Right lobe of liver (tissue), 6 donors: ENCODE measurements at places on chromosomes 12 and 14. TPM values are rescaled to one million over a fixed set of nuclear protein-coding genes. Genes with fewer than 3 reads are reported as not detected.
A peak's percentile ranks its signal among the peaks of the same experiment; 100 is the strongest.

DNA sequence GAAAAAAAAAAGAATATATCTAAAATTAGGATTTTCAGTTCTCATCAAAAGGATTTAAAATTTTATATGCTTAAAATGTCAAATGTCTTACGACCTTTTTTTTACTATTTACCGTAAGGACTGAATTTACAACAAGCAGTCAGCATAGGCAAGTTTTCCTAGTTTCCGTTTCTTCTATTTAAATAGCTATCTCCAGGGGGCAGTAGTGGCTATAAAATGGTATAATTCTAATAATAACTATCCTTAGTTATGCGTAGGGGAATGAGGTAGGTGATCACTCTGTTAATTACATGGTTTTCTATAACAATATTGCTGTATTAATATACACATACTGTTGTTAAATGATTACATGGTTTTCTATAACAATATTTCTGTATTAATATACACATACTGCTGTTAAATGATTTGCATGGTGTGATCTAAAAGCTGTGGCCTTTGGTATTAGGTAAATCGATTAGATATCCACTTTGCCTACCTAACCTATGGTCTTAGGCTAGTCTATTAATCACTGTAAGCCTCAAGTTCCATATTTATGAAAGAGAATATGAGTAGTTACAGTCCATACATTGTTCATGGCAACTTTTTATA lies 217.7 kb upstream of the PDZRN4 start:
- no peak for DNase-seq

DNA sequence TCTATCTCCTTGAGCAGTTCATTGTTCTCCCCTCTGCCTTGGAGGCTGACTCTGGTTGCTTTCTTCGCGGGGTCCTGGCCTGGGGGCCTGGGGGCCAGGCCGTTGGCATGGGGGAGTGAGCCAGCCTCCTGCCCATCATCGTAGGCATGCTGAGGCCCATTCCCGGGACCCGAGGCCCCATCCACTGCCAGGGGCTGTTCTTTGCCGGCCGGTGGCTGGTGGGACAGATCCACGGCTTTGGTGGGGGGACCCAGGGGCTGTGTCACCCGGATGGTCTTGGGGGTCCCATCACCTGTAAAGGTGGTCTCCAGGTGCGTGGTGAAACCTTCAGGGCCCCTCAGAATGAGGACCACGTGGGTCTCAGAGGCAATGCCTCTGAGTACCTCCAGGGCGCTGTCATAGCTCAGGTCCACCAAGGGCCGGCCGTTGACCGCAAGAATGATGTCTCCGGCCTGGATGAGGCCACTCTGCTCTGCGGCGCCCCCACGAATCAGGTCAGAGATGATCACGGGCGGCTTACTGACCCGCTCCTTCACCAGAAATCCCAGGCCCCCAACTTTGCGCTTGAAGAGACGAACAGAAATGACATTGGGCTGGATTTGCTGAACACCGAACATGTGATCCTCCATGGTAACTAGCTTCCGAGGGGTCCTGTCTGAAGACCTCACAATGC lies 30.8 kb downstream of the NOS1 start:
- DNase-seq = no peak

RPL10L gene
- not detected for total RNA-seq

LAG3 gene
- total RNA-seq = 1.4 TPM

ARHGDIB gene
- total RNA-seq = 33.5 TPM

DNA sequence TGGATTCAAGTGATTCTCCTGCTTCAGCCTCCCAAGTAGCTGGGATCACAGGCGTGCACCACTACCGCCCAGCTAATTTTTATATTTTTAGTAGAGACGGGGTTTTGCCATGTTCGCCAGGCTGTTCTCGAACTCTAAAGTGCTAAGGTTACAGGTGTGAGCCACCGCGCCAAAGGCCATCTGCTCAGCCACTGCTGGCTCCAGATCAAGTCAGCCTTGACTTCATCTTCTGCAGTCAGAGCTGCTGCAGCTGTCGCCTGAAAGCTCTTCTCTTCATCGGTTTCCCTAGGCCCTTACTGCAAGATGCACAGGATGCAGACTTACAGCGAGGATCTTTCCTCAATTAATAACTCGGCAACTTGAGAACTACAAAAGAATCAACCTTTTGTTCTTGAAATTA lies 66.8 kb downstream of the CLIP1 start:
- no peak for DNase-seq

GRCh38 chr14:20848955-20849570 lies 42.1 kb upstream of the RNASE3 start:
- no peak for DNase-seq

- no peak for DNase-seq
Measured at GRCh38 chr12:20154052-20154451, 214.3 kb upstream of the PDE3A start.

DNA sequence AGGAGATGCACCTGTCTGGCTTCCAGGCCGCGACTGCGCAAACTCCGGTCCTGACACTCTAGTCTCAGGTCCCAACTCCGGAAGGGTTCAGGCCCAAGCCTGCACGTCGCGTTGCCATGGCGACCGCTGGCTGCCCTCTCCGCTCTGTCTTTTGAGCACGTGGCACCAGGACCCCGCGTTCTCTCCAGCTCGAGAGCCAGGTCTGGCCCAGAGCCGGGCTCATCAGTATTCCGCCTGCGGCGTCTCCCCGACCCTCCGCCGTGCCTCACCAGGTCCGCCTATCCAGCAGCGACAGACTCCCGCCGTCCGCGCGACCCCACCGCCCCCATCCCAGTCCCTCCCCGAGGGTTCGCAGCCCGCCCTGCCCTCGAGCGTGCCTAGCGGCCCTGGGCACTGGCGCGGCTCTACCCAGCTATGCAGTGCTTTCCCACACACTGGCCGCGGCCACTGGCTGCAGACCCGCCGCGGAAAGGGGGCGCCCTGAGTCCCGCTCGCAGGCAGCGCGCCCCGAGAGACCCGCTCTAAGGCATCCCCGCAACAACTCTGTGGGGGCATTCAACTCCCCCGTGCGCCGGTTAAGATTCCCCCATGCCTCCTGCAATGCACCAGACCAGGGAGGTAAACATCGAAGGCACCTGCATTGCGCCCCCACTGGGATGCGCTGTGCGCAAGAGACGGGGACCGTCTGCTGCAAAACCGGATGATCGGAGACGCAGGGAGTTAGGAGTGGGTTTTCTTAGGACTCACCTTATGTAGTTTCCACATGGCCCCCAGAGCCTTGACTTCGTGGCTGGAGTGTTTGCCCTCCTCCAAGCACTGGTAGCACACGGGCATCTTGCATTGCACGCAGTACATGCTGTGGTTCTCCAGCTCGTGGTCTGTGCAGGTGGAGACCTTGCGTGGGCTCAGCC lies 1.3 kb downstream of the TRIM9 start:
- peak; percentile 27 for DNase-seq

ACSM4 gene
- total RNA-seq = not detected

SALL2 gene
- 1.1 TPM for total RNA-seq

CCDC198 gene
- 42.8 TPM for total RNA-seq

IL31 gene
- not detected for total RNA-seq

DNA sequence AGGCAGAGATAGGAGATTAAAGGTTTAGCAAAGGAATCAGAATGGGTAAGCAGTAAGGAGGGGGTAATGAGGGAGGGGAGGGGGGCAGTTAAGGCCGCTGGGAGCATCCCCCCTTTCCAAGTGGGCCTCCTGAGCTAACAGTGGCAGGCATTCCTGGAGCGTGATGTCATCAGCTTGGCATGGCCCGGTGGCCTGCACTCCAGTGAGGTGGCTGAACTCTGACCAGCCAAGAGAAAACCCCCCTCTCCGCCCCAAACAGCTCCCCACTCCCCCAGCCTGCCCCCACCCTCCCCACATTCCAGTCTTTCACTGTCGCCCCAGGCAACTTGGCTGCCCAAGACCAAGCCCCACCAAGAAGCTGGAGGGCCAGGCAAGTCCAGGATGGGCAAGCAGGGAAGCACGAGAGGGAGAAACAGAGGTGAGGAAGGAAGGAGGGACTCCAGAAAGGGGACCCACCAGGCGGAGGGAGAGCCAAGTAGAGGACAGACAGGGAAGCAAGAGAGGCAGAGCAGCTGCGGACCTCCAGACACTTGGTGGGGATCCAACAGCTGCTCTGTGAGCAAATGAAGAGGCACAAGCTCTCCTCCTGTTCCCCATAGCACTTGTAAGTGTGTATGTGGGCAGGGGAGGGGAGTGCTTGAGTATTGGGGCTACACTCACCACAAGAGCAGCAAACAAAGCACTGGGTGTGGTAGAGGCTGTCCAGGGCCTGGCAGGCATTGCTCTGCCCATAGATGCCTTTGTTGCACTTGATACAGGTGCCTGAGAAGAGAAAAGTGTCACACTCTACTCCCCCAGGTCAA lies 4.5 kb downstream of the AJUBA start:
- peak; percentile 88 for DNase-seq

DNA sequence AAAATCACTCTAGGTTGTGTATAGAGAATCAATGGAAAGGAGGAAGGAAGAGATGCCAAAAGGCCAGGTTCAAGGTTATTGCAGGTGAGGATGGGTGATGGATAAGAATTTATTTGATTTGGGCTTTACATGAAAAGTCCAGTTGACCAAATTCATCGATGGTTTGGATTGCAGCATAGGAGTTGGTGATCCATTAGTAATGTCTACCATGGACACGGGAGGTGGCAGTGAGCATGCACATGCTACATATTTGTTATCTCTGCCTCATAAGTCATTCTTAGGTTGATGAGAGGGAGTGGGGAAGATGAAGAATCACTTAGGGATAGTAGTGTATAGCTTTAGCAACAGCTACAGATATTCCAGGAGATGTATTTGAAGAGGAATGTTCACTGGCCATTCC lies 211.4 kb downstream of the PHETA1 start:
- no peak for DNase-seq

- DNase-seq = no peak
Measured at GRCh38 chr12:115623764-115624334, 653.6 kb downstream of the MED13L start.

GRCh38 chr14:85701763-85702162 lies 171.8 kb downstream of the FLRT2 start:
- DNase-seq = no peak

GRCh38 chr14:91365552-91365951 lies 52.1 kb downstream of the CCDC88C start:
- no peak for DNase-seq

CMA1 gene
- total RNA-seq = not detected

DNA sequence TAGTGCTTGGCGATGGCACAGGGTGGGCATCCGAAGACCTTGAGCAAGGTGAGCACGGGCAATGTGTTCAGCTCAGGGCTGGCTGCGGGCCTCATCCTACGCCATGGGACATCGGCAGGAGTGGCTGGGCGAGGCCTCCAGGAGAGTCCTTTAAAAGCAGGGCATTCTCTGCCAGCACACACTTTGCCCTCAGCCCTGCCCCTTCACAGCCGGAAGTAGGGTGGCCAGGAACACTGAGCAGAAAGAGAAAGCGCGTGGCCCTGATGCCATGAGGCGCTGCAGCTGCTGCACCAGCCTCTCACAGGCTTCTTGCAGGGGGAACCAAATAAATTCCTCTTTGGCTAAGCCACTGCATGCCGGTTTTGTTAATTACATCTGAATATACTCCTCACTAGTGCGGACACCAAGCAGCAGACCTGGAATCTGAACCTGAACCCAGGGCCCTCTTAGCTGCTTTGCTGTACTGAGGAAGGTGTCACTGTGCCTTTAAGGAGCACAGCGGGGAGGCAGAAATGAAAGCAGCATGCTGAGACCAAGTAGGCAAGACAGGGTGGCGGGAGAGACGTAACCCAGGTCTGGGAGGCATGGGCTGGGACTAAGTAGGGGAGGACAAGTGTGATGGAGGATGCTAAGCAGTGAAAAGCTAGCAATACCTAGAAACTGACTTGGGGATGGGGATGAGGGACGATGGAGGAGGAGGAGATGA lies 155.2 kb downstream of the TTC7B start:
- no peak for DNase-seq

GRCh38 chr12:69651922-69652321 lies 41.2 kb upstream of the LRRC10 start:
- no peak for DNase-seq

CISTR gene
- not detected for total RNA-seq

- DNase-seq = no peak
Measured at GRCh38 chr12:87425942-87426554, 603.2 kb downstream of the C12orf50 start.
